ENCODE measurements at places on chromosomes 2 and 18.

DNA sequence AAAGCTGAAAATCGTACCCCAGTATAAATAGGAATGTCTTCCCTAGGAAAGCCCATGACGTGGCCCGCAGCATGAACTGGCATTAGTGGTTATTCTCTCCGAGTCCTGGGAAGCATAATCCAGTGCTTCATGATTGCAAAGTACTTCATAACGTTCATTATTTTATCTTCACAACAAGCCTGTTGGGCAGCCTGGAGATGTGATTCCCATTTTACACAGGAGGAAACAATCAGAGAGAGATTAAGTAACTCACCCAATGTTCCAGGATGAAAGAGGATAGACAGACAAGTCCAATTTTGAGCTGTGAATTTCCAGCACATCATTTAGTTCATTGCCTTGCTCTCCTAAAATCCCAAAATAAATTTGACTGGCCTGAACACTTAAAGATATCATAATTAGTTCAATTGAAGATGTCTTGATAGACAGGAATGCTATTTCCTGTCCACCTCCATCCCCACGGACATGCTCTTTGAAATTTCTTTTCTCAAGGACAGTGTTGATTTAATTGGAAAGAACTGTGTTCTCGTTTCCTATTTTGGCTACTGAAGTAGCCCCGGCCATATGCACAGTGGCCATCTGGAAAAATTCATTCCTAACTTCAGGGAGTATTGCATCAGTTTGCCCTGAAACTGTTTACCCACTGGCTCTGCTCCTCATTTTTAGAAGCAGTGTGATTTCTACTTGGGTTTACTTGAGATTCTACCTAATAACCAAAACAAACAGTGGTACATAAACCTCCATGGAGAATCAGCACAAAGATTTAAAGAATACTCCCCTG, 93.9 kb downstream of the VWC2L start:
- DNase-seq, result no peak

- DNase-seq, result no peak
Observed at GRCh38 chr18:59605633-59606192, 91.5 kb downstream of the CCBE1 start.

DNA sequence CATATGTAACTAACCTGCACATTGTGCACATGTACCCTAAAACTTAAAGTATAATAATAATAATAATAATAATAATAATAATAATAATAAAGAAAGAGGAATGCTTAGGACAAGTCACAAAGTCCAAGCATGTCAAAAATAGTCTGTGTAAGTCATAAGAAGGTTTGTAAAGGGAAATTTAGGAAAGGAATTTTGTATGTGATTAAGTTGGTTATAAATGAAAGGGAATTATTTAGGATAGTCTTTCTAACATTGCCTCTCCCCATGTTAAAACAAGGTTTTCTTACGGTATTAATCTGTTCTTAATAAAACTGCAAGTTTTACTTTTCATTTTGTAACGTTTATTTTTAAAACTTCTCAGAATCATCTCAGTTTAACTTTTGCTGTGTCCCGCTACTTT, 62.8 kb downstream of the SESTD1 start:
- DNase-seq, result no peak

- no peak for DNase-seq
Observed at GRCh38 chr2:43831543-43832294, 6.9 kb downstream of the ABCG5 start.

GRCh38 chr2:55565613-55566012, 46.1 kb downstream of the CFAP36 start:
- no peak for DNase-seq

DNA sequence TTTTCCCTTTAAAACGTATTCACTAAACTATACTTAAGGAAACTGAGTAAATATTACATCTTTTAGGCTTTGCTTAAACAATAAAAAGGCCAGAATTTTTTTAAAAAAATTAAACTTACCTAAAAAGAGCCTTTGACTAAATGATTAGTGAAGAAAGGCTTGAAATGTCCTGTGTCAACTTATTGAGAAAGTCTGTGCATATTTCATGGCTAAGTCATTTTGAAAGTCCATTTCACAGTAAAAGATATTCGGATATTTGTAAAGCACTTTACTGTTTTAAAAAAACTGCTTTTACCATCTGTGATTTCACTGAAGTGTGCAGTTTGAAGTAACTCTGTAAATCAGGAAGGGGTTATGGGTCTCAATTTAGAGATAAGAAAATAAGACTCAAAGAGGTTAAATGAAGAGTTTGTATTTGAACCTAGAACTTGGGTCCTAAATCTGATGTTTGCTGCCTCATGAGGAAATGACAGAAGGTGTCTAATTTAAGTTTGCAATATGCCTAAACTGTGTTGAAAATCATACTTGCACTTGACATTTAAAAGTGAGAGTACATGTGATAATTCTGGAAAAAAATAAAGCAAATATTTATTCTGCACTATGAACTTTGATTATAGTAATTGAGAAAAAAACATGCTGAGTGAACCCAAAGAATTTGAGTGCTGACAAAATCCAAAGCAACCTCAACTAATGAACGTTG, 50.5 kb downstream of the RAB27B start:
- DNase-seq, result no peak

DNA sequence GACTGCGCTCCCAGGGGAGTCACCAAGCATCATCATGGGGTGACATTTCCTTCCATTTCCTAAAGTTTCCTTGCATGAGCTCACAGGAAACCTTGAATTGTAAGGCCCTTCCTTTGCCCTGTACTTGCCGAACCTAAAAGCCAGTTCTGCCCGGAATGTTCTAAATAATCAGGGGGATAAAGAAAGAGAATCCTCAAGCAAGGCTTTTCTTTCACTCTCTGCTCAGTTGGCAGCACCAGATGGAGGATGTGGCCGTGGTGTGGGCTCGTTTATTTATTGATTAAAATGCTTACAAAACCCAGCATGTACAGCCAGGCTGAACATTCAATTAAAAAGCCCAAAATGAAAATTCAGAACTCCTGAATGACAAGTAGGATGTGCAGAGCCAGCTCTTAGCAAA, 170.5 kb downstream of the SH3RF3 start:
- no peak for DNase-seq

DNA sequence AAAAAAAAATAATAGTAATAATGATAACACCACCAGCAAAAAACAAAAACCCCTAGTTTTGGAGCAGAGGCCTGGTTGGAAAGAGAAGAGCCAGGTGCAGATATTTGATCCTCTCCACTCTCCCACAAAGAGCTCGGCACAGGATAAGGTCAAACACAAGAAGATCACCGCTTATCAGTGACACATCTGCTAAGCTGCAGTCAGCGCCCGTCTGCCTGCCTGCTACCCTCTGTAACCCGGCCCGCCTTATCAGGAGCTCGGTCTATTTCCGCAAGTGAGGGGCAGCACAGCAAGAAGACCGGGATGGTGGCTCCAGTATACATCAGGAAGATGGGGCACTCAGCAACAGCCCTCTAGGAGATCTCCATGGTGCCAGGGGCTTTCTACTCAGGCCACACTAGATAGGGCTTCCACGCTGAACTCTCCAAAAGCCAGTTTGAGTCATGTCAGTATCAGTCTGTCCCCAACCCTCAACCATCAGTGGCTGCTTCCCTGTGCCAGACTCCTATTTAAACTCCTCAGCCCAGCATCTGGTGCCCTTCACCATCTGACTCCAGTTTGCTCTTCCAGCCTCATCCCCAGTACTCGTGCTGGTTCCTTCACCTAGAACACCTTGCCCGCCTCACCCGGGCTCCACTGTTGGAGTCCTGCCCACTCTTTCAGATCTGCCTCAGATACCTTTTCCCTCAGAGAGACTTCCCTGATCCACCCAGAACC, 67.3 kb upstream of the PPP1CB start:
- DNase-seq, result no peak

- DNase-seq, result no peak
Observed at GRCh38 chr18:1585881-1586488, 681.3 kb downstream of the ADCYAP1 start.

DNA sequence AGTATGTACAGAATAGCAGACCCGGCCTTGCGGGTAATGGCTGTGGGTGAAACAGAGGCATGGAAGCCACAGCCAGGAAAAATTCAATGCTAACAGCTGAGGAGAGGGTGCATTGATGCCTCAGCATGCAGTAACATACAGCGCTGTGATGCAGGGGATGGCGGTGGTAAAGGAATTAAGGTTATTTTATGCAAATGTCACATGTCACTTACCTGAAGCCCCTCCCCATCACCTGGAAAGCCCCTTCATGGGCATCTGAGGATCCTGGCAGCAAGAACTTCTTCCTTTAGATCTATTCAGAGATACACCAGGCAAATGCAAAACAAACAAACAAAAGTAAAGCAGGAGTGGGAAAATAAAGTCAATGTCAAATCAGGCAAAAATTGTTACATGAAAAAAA, 1.7 kb upstream of the SP110 start:
- no peak for DNase-seq

Data from activated CD8-positive, alpha-beta memory T cell treated with anti-CD3 and anti-CD28 coated beads, Interleukin-2, amount 50 U/mL, for 48 hours (primary cell).